ENCODE measurements at places on chromosomes 2 and 18.

DNA sequence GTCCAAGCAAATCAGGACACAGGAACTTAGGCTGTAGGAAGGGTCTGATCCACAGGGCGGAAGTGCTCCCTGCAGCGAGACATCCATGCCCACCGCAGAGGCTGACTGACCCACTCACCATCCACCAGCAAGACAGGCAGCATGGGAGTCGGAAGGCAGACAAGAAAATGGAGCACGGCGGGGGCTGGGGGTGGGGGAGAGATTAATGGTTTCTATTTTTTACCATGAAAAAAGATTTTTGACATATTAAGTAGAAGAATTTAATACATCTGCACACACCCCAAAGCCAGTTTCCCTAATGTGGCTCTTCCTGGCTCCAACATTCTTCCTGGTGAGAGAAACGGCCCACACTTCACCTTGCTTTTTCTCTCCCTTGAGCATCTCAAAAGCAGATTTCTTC lies 55.1 kb upstream of the ST8SIA3 start:
- no peak for DNase-seq

DNA sequence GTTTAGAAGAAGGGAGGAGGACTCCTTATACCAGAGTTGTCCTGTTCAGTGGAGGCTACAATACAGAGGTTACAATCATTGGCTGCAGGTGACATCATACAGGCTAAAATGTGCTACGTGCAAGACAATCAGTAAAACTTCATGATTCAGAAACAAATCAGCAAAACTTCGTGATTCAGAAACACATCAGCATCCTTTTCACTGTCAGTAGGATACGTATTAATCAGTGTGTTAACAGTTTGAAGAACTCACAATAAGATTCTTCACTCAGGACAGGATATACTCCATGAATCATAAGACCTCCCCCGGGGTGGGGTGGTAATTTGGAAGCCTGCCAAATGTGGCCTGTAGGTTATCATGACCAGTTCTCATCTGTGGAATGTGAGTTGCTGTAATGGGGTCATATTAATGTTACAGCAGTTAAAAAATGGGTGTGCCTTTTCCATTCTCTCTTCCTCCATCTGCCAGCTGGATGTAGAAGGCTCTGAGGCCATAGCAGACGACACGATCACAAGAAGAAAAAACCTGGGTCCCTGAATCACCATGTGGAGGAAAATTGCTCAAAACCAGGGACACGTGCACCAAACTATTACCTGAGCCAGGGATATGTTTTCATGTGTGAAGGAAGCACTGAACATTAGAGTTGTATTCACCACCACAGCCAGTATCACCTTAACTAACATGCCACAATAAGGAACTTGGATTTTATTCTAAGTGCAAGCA lies 134.8 kb upstream of the CREB1 start:
- peak; percentile 18 for DNase-seq

GRCh38 chr2:202112041-202112440 lies 39.0 kb downstream of the KIAA2012 start:
- DNase-seq = no peak

- no peak for DNase-seq
Observed at GRCh38 chr2:54866868-54867267, 143.4 kb downstream of the EML6 start.

GRCh38 chr2:16072638-16073290 lies 132.4 kb downstream of the MYCN start:
- no peak for DNase-seq
